ENCODE measurements at places on chromosomes 12 and 14.

DNA sequence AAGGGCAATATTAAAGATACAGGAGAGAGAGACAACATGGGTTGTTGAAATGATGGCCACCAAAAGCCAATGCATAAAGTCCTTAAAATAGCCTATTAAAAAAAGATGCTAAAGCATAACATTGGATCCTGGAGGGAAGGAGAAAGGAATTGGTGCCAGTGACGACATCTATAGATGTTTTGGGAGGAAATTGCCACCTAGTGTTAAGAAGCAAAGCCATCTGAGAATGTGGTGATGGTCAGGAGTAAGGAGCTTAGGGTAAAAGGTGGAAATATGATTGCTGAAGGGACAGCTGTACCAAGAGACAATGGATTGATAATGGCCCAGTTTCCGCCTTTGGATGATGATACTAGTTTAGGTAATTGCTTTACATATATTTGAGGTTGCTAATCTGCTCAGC lies 85.1 kb downstream of the TMEM30B start:
- no peak for DNase-seq

DNA sequence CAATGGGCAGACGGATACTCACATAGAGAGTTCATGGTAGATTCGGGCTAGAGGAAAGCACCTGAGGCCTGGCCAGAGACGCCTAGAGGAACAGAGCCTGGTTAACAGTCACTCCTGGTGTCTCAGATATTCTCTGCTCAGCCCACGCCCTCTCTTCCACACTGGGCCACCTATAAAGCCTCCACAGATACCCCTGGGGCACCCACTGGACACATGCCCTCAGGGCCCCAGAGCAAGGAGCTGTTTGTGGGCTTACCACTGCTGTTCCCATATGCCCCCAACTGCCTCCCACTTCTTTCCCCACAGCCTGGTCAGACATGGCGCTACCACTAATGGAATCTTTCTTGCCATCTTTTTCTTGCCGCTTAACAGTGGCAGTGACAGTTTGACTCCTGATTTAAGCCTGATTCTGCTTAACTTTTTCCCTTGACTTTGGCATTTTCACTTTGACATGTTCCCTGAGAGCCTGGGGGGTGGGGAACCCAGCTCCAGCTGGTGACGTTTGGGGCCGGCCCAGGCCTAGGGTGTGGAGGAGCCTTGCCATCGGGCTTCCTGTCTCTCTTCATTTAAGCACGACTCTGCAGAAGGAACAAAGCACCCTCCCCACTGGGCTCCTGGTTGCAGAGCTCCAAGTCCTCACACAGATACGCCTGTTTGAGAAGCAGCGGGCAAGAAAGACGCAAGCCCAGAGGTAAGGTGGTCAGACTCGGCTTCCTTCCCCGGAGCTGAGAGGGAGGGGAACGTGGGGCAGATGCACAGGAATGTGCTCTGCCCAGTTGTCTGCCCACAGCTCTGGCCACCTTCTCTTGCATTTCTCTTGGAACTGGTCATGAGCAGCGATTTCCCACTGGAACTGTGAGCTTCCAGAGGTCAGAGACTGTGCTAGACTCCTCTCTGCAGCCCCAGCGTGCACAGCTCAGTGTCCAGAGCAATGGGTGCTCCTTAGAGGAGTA lies at the start of gene CD4:
Gene CD4 (plus strand): TSS at position 557 of the 953 bp plus-strand sequence. CDS start 10,611 bp downstream, outside the sequence.
- no peak for DNase-seq

DNA sequence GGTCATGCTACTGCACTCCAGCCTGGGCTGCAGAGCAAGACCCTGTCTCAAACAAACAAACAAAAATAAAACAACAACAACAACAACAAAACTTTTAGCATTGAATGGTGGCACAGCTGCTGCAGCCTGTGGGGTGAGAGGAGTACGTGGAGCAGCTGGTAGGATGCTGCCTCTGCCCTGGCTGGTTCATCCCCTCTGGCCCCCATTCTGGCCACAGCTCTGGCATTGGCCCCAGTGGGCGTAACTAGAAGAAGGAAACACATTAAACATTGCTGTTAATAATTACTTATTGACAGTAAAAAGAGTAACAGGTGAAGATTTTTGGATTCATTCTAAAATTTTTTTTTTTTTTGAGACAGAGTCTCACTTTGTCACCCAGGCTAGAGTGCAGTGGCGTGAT lies 28.8 kb upstream of the C2CD5 start:
- DNase-seq = no peak

DNA sequence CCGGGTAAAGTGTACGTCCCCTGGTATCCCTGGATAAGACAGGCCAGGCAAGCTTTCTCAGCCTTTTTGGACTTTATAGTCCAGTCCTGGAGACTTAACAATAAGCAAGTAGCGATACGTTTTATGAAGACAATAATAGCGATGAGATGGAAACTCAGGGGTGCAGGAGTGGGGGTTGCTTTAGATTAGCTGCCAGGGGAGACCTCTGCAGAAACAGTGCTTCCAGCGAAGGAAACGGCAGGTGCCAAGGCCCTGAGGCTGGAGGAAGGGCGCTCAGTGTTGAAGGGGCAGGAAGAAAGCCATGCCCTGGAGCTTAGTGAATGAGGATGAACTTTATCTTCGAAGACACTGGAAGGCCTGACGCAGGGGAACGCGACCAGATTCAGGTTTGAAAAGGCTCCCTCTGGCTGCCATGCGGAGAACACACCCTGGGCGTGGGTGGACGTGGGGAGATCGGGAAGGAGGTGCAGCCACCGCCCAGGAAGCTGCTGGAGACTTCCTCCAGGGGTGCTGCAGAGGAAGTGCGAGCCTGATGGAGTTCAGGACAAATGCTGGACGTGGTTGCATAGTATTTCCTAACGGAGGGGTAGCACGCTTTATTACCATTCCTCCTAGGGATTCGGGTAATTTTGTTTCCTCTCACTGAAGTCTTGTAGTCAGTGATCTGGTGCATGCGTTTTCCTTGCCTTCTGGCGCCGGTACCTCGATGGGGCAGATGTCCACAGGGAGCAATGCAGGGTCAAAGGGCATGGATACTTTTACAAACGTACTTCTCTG lies 26.1 kb upstream of the UBC start:
- no peak for DNase-seq

- DNase-seq = no peak
Measured at GRCh38 chr14:56570295-56570694, 9.3 kb upstream of the TMEM260 start.

GRCh38 chr12:114904254-114905003 lies 220.5 kb upstream of the TBX3 start:
- DNase-seq = no peak

DNA sequence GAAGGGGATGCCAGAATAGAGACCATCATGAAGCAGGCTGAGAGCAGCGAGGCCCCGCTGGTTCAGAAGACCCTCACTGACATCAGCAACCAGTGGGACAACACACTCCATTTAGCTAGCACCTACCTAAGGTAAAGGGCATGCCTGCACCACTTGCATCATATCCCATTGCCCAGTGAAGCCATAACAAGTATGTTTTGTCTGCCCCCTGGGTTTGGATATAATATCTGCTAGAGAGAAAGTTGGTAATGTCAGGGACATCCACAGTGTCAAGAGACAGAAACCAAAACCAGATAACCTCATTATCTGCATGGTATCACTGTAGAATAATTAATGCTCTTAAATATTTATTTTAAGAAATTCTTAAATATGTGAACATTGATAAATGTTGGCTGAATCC lies 173.8 kb downstream of the SYNE2 start:
- DNase-seq = no peak

DNA sequence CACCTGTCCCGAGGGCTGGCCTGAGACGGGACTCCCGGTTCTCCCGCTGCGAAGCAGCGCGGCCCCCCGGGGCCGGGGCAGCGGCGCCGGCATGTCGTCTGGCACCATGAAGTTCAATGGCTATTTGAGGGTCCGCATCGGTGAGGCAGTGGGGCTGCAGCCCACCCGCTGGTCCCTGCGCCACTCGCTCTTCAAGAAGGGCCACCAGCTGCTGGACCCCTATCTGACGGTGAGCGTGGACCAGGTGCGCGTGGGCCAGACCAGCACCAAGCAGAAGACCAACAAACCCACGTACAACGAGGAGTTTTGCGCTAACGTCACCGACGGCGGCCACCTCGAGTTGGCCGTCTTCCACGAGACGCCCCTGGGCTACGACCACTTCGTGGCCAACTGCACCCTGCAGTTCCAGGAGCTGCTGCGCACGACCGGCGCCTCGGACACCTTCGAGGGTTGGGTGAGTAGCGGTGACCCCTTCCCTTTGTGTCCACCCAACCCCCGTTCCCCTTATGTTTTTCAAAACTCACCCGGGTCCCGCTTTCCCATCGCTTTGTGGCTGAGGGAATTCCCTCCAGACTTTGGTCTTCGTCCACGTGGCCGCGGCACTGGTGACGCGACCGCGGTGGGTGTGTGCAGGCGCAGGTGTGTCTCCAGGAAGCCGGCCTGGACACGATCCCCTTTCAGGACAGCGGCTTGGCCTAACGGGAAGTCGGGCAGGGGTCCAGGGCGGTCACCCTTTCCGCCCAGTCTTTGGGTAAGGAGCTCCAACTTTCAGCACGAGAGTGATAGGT lies 826 bp downstream of the PRKCH start:
- no peak for DNase-seq

DNA sequence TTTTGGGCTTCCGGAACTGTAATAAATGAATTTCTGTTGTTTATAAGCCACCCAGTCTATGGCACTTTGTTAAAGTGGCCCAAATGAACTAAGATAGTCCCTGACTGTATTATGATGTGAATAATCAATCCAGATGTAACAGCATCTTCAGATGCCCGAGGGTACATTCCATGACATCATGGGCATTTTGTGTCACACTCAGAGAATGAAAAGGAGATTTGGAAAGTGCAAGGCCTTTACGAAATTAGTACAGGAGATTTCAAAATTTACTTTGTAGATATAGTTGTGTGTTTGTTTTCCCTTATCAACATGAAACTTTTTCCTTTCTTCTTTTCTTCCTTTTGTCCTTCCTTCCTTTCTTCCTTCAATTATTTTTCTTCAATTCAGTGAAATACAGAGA lies 54.2 kb upstream of the AMIGO2 start:
- no peak for DNase-seq

DNA sequence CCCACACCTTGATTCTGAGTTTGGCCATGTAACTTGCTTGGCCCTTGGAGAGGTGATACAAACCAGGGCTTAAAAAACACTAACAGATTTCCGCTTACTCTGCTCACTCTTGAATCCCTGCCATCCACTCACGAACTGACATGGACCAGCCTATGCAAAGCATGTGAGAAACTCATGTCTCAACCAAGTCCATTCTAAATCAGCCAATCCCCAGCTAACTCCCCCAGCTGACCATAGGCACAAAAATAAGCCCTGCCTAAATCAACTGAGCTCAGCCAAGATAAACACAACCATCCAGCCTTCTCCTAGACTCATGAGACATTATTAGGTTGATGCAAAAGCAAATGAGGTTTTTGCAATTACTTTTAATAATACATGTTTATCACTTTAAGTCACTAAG lies 353.9 kb upstream of the TBX3 start:
- DNase-seq = no peak

DNA sequence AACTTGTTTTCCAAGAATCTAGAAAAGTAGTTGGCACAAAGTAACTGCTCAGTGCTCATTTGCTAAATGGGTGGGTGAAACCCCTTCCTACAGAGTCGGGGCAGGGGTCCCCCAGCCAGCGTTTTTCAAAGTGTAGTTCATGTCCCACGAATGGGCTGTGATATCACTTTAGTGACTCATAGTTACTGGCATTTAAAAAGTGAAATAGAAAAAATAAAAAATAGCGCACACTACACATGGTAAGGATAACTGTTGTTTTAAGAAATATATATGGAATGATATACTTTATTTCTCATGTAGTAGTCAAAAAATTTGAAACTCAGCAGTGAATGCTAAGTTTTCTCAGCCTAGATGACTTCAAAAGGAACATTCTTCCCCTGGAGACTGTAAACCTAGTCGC lies 250.4 kb downstream of the CHST11 start:
- no peak for DNase-seq

DNA sequence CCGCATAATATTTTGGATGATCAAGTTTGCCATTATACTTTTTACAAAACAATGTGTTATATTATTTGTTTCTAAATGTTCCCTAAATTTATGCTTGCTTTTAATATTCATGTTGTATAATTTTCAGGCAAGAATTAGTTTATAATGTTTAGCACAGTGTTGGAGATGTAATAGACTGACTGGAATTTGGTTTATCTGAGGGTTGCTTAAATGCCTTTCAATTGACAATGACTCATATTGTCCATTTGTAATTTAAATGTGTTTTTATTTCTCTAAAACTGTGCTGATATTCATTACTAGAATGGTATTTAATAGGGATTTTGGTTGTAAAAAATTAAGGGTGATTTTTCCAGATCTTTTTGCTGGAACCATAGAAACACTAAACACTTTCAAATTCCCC lies 788.4 kb downstream of the SLC6A15 start:
- no peak for DNase-seq

DNA sequence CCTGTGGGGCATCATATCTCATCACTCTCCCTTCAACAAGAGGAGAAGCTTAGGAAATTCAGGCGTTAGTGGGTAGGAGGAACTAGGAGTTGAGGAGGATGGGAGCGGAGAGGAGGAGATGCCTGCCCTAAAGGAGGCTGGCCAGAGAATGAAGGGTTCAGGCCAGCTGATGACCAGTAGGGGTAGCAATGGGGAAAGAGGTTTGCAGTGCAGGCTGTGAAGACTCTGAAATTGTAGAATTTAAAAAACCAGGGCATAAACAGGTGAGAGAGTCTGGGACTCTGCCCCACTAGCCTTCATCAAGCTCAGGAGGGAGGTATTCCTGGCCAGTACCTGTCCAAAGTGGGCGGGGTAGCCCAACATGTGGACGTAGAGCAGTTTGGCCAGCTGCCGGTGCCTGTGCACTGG lies 809 bp downstream of the AP1G2 start:
- no peak for DNase-seq

Data from amniotic stem cell (primary cell).